ENCODE measurements at places on chromosomes 13 and 19. TPM values are rescaled to one million over a fixed set of nuclear protein-coding genes. Genes with fewer than 3 reads are reported as not detected.
A peak's percentile ranks its signal among the peaks of the same experiment; 100 is the strongest.

PSG6 gene
- total RNA-seq, result not detected

GRCh38 chr19:29089315-29089870 is 123.6 kb downstream of the UQCRFS1 start:
- no peak for DNase-seq

CEACAM1 gene
- not detected for total RNA-seq

DNA sequence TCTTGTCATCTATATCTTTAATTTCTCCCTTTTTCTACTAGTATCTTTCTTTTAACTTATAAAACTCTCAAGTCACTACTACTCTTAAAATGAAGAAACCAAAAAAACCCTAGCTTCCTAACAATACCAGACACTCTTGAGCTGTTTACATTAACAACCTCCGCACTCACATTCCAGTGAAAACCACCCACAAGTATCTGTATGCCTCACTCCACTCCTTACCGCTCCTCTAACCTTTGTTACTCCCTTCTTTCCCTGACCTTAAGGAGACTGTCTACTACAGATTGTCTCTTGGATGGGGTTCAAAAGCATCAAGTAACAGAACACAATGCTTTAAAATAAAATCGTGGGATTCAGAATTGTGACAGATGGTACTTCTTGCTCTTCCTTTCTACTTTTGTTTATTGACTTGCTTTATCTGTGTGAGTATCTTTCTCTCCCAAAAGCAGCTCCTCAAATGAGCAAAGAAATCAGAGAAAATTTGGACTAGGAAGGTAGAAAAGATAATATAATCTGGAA is 110.0 kb upstream of the FBXL3 start:
- peak; percentile 60 for DNase-seq

- DNase-seq, result no peak
These were observed 317.7 kb upstream of the OBI1 start for GRCh38 chr13:78976696-78977095.
